PC-9 (cell line): ENCODE measurements at places on chromosomes 3 and 15. TPM values are rescaled to one million over a fixed set of nuclear protein-coding genes. Genes with fewer than 3 reads are reported as not detected.

HAUS2 gene
- total RNA-seq: 17.7 and 23.7 TPM in 2 replicates

ITIH1 gene
- total RNA-seq: not detected in 2 replicates

ISLR gene
- total RNA-seq: not detected in 2 replicates

IGSF11 gene
- total RNA-seq: not detected in 2 replicates

ACAN gene
- not detected in 2 replicates for total RNA-seq

SEMA7A gene
- 8.3 and 14.5 TPM in 2 replicates for total RNA-seq

GOLGA6A gene
- 1.2 TPM in 1 of 2 replicates, not detected in the other for total RNA-seq

GRCh38 chr15:68518046-68518445, 60.7 kb upstream of the CORO2B start:
- no peak for DNase-seq

GRCh38 chr15:36356978-36357601, 222.3 kb upstream of the CDIN1 start:
- DNase-seq: no peak

- no peak for DNase-seq
Observed at GRCh38 chr3:126984391-126985131, 1.6 kb downstream of the PLXNA1 start.

GRCh38 chr15:88605189-88606069, 15.7 kb upstream of the AEN start:
- DNase-seq: peak; percentile 15

- DNase-seq: peak; percentile 66
Observed at GRCh38 chr3:187740421-187741399, 4.6 kb downstream of the BCL6 start.

DNA sequence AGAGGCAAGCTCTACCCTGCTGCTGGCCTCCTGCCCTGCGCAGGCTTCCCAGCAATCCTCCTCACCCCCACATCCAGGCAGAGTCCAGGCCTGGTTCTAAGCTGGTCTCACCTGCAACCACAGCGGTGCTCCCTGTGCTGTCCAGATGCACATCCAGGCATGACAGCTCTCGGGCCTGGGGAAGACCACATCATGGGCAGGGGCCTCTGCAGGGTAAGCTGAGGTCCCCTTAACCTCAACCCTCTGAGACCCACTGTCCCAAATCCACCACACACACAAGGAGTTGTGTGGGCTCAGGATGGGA, 10.8 kb downstream of the PLA2G4D start:
- no peak for DNase-seq

- DNase-seq: peak; percentile 77
Observed at GRCh38 chr3:187914231-187914630, 169.0 kb upstream of the BCL6 start.

- DNase-seq: no peak
Observed at GRCh38 chr15:51536965-51537574, 85.5 kb downstream of the DMXL2 start.

DNA sequence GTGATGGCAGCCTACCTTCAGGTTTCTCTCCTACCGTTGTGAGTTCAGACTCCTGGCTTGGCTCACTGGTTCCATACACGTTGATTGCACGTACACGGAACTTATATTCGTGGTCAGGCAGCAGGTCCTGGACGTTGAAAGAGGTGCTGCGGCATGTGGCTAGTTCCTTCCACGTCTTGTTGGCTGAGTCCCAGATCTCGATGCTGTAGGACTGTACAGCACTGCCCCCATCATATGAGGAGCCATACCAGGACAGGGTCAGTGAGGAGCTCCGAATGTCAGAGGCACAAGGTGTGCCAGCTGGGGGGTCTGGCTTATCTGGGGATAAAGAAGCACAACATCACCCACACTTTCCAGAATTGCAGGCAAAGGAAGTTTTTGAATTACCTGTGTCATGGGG, 72.3 kb upstream of the HACD2 start:
- no peak for DNase-seq

- DNase-seq: no peak
Observed at GRCh38 chr15:59180945-59181600, 25.6 kb upstream of the LDHAL6B start.

- no peak for DNase-seq
Observed at GRCh38 chr3:48012659-48013058, 3.6 kb downstream of the MAP4 start.

DNA sequence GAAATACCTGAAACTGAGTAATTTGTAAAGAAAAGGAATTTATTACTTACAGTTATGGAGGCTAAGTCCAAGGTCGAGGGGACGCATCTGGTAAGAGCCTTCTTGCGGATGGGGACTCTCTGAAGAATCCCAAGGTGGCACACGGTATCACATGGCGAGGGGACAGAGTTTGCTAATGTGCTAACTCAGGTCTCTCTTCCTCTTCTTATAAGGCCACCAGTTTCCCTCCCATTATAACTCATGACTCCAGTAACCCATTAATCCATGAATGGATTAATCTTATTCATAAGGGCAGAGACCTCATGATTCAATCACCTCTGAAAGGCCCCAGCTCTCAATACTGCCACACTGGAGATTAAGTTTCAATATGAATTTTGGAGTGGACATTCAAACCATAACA, 15.7 kb downstream of the ZBED2 start:
- DNase-seq: no peak

DNA sequence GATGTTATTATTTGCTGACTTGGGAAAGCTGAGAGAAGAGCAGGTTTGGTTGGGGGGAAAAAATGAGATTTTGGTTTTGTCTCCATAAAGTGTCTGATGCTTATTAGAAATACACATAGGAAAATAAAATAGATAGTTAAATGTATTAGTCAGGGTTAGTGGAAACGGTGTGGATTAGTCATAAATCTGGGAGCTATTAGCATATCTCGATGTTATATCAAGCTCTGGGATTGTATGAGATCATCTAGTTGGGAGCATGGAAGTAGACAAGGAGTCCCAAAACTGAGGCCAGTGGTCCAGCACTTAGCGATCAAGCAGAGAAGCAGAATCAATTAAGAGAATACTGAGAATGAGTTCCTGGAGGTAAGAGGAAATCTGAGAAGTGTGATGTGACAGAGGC, 845.5 kb downstream of the ROBO2 start:
- DNase-seq: no peak

DNA sequence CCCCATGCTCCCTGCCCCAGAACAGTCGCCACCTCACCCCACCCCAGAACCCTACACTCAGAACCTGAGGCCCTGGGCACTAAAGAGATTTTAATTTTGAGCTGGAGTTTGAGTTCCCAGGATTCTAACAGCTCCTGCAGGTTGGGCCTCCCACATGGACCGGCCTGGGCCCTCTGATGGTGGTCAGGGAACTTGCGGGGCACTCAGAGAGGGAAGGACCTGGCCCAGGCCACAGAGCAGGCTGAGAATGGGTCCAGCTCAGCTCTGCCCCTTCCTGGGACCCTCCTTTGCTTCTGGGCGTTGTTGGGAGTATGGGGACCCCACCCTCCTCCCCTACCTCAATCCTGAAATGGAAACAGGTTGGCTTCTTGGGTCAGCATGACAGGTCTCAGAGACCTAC, 1.1 kb upstream of the SEMA3G start:
- no peak for DNase-seq

DNA sequence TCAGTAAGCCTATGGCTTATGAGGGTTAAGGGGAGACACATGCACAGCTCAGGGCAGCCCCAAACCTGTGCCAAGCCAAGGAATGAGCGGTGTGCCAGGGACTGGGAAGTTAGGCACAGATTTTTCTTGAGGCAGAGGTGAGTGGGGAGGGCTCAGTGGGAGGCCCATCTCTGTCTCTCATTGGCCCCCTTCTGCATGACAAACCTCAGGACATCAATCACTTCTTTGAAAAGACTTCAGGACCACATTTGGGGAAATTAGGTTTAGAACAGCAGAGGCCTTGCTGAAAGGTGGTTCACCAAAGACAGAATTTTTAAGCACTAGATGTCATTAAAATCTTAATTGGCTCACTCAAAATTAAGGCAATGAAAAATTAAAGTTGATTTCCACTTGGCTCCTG, 57.2 kb downstream of the RAB11A start:
- no peak for DNase-seq
